NCI-H1092 treated with DMSO at 0.1 percent for 48 hours (cell line): ENCODE measurements at places on chromosomes 5 and 9.
A peak's percentile ranks its signal among the peaks of the same experiment; 100 is the strongest.

GRCh38 chr5:13994621-13995253 is 50.2 kb upstream of the DNAH5 start:
- peak; percentile 40 for DNase-seq

DNA sequence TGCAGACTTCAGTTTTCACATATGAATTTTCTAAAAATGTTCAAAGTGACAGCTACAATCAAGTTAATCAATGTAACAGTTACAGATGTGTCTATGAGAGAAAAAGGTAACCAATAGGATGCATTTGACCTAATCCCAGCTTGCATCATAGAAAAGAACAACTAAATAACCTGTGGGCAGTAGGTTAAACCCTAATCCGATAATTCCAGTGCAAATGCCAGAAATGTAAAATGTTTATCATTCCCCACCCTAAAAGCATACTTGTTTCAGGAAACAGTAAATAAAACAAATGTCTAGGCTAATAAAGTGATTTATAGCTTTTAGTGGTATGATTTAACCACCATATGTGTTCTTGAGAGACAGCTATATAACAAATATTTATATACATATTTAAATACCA is 592.6 kb downstream of the PRELID2 start:
- no peak for DNase-seq

DNA sequence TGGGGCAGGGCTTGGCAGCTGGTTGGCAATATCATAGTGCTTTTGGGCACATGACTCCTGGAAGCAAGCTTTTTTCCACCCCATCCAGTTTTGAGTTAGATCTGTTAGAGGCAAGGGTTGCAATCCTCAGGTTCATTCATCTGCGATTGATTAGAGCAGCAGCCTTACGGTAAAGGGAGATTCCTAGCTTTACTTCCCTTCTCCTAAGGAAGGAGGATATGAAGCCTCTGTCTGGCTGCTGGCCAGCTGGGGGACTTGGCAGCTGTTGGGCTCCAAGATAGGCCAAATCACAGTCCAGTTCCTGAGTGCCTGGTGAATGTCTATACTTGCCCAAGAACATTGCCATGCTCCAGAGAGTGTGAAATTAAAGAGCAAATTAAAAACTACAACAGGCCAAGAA is 113.4 kb upstream of the CCNH start:
- no peak for DNase-seq

- DNase-seq, result no peak
These were observed 463.8 kb downstream of the BNC2 start for GRCh38 chr9:16406526-16407225.

DNA sequence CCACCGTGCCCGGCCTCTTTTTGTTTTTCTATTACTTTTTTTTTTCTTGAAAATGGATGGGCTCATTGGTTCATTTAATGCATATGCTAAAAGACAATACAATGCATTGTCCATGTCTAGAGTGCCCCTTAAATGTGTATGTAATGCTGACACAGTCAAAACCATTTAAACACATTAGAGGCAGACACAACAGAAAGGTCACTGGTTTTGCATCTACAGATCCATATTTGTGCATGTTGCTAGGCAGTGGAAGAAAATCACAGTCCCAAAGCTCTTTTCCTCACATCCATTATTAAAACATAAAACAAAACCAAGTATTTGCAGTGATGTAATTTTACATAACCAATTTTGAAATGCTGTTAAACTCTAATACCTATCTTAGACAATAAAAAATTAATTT is 389.0 kb downstream of the TAF11L14 start:
- no peak for DNase-seq

DNA sequence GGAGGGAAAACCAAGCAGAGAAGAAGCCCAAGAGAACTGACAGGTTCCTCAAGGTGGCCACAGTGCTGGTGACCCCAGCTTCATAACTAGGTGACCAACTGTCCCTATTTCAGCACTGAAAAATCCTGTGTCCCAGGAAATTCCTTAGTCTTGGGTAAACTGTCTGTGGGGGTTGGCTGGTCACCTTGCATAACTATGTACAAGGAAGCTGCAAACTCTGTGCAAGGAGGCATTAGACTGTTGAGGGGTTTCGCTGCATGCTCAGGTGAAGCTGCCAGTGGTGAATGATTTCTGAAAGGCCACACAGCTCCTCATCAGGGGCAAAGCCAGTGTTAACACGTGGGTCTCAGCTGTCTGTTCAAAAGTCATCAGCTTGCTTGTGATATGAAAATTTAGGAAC is 36.9 kb downstream of the PCSK5 start:
- no peak for DNase-seq

DNA sequence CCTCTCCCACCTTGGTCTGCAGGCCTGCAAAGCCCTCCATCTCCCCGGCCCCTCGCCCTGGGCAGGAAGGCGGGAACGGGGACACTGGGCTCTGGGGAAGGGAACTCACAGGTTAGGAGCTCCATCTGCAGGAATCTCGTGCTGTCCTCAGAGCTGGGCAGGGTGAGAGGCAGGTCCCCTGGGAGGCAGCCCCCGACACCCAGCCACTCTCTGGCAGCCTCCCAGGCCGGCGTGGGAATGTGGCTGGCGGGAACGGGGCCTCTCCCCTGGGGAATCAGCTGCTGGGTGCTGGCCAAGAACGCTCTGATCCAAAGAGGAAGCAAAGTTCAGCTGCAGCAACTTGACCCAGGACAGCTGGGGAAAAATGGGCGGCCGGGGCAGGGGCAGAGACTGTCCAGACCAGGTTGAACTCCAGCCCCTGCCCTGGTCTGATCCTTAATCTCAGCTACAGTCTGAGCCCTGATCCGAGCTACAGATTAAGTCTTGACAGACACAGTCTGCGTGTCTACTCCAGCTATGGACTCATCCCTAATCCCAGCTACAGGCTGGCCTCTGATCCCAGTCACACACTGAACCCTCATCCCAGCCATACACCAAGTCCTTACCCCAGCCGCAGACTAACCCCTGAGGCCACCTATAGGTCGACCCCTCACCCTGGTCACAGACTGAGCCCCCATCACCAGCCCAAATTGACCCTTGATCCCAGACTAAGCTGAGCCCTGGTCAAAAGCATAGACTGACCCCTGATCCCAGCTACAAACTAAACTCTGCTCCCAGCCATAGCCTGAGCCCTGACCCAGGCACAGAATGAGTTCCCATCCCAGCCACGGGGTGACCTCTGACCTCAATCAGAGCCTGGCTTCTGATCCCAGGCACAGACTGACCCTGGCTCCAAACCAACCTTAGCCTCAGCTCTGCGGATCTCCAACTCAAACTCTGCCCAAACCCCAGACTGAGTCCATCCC is 37.3 kb upstream of the EGFL7 start:
- DNase-seq, result peak; percentile 38

DNA sequence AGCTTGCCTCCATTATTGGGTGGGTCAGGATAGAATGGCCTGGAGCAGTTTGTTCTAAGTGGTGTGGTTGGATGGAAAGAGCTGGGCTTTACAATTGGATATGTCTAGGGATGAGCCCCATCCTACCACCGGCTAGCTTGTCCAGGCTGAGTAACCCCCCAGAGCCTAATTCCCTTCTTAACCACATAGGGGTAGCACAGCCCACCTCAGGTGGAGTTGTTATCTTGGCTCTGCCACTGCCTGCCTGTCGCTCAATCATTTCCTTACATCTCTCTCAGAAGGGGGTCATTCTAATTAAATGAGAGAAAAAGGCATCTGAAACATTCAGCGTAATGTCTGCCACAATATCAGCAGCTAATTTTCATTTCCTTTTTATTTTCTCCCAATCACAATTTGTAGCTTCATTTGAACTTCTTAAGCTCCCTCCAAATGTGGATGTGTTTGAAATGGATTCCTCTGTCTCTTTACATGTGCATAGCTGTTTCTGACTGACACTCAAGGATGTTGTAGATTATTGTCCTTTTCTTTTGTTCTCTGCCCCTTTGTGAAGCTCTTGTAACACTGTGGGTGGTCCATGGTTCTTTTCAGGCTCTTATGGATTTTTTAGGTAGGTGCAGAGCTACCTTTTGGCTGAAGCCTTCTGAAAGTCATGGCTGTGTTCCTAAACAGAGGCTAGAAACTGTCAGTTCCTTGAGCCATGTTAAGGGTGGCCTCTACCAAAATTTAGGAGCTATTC is 383.1 kb upstream of the KLF4 start:
- peak; percentile 4 for DNase-seq

DNA sequence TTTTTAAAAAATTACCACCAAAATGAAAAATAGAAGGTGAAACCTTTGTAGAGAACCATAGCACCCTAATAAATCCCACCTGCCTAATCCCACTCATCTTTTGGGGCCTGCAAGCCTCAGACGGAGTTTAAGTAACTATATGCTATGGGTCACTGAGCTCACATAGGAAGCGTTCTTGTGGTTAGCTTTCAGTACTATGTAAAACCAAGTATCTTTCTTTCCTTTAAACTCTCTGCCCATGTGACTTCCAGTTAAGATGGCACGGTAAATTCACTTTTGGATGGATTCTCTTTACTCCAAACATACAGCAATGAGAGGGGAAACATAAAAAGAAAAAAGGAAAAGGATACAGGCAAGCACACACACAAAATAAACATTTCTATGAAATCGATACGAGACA is 50.9 kb downstream of the FANCC start:
- no peak for DNase-seq

GRCh38 chr5:14913096-14913495 is 41.5 kb upstream of the ANKH start:
- no peak for DNase-seq

DNA sequence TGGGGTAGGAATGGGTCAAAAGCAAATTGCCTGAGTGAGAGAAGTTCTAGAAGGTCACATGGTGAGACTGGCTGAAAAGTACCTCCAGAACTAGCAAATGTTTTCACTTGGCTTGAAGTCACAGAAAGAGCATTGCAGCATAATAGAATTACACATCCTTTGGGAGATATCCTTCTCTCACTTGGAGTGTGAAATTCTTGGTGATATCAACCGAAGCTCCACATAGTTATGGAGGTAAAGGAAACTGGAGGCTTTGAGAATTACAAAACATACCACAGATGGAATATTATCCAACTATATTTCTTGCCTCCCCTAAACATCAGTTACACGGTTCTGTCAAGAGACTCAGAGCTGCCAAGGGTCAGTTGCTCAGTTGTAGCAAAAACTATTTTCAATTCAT is 182.4 kb downstream of the SEMA5A start:
- DNase-seq, result no peak

- DNase-seq, result no peak
These were observed 1.1 kb downstream of the FEM1C start for GRCh38 chr5:115543365-115544042.

DNA sequence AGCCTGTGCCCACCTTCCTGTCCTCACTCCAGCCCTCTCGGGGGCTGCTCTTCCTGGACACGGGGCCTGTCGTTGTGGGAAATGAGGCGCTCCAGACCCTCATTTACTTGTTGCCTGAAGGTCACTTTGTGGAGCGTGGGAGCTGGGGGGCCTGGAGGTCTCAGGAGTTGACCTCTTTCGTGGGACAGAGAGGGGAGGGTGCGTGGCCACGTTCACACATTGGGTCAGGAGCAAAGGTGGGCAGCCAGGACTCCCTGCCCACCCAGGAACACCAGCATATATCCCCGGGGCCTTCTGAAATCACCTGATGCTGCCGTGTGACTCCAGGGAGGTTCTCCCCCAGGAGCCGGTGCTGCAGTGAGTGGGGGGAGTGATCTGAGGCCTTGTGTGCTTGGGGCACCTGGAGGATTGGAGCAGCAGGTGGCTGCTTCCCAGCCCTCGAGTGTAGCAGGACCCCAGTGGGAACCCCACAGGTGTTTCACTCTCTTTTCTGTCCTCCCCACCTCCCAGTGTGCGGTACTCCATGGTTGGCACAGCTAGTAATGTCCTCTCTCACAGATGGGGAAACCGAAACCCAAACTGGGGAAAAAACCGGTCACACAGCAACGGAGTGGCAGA is 20.3 kb downstream of the NCS1 start:
- no peak for DNase-seq

DNA sequence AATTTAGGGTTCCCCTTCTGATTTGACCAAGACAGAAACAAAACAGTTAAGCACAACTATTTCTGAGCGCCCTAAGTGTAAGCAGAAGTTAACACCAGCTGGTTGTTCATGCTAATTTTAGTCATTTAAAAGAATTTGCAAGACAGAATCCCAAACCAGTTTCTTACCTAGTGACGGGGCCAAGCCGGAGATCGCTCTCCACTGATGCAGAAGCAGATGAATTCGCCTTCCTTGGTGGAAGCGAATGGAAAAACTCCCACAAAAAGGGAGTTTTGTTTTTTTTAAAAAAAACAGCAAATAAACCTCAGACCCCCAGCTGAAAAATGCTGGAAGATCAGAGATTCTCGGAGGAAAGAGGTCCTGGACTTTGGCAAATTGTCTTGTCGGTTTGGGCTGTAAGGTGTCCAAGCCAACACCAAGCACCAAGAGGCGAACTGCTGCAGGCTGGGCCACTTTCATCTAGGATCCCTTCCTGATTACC is 47.4 kb upstream of the GLDC start:
- DNase-seq, result no peak

DNA sequence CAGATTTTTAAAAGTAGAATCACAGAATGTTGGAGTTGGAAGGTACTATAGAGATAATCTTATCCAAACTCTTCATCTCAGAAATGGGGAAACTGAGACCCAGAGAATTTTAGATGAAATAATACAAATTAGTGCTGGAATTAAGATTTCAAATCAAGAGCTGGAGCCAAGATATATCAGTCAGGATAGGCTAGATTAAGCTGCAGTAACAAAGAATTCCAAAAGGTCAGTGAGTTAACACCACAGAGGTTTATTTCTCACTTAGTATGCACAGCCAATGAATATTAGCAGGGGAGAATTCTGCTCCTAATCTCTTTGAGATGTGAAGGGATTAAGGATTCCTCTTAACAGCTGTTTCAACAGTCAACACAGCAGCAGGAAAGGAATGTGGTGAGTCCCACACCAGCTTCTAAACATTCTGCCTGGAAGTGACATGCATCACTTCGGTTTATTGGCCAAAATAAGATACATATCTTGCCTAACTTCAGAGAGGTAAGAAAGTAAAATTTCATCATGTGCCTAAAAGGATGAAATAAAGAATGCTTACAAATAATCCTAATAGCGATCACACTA is 136.8 kb downstream of the FRMD3 start:
- no peak for DNase-seq

- no peak for DNase-seq
These were observed 67.8 kb downstream of the NRG2 start for GRCh38 chr5:139975306-139975705.

- DNase-seq, result no peak
These were observed 65.3 kb upstream of the SMC2 start for GRCh38 chr9:104028827-104029226.

DNA sequence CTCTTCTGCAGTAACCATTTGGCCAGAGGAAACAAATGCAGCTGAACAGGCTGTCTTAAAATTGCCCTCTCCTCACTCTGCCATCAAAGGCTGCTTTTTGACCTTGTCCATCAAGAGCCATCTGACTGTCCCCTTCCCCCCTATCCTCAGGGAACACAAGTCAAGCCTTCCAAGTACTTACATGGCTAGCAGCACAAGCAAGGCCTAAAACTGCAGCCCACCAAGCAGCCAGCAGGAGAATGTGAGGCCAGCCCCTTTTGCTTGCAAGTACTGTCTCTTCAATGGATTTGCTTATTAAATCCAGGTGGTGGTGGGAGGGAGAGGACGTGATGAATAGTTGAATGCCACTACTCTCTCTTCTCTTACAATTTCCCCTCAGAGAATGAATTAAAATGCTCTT is 83.5 kb downstream of the HTR1A start:
- DNase-seq, result no peak

GRCh38 chr5:77285251-77285841 is 74.9 kb downstream of the PDE8B start:
- no peak for DNase-seq
